ENCODE measurements at places on chromosomes 5 and 9. TPM values are rescaled to one million over a fixed set of nuclear protein-coding genes. Genes with fewer than 3 reads are reported as not detected.

The C9orf50 gene
- not detected for total RNA-seq

DNA sequence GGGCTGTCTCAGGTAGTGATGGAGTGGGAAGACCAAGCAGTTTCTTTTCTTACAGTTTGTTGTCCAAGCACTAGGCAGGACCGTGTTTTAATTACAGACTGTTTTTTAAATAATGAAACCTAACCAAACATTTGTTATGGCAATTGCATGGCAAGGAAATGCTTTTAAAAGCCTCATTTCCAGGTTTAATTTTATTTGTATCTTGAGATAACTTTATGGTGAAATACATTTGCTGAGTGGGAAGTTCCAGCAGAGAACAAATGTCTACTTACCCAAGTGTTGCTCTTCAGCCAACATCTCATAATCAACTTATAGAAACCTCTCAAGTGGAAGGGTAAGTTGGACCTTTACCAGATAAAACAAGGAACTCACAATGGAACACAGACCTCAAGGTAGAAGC is 11.8 kb upstream of the LHFPL2 start:
- no peak for DNase-seq
- H3K27ac ChIP-seq, result no peak overlapping the region
- no peaks in the 10 kb centered on the region for H3K4me1 ChIP-seq

GRCh38 chr9:123322273-123323195 is 33.5 kb upstream of the CRB2 start:
- H3K36me3 ChIP-seq, result no peaks in the 10 kb centered on the region
- H3K27ac ChIP-seq, result no peak overlapping the region
- H3K27me3 ChIP-seq, result no peaks in the 10 kb centered on the region
- no peak overlapping the region for H3K4me3 ChIP-seq
- no peak for DNase-seq

DNA sequence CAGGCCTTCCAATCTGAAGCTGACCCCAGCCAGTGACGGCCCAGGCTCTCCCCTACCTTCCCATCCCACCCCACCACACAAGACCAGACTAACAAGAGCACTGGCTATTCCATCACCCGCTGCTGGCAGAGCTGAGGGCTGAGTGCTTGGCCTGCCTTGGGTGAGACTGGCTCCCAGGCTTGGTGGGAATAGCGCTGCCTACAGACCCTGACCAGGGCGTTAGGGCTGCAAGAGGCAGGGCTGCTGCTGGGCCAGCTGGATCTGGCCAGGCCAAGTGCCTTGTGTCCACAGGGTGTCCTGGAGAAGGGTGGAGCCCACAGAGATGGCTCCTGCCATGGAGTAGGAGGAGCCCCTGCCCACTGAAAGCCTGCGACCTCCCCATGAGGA is 31.6 kb upstream of the ANGPTL2 start:
- H3K4me3 ChIP-seq, result no peak overlapping the region
- no peak overlapping the region for H3K27ac ChIP-seq
- no peaks in the 10 kb centered on the region for H3K36me3 ChIP-seq
- no peaks in the 10 kb centered on the region for H3K27me3 ChIP-seq
- no peak for DNase-seq

DNA sequence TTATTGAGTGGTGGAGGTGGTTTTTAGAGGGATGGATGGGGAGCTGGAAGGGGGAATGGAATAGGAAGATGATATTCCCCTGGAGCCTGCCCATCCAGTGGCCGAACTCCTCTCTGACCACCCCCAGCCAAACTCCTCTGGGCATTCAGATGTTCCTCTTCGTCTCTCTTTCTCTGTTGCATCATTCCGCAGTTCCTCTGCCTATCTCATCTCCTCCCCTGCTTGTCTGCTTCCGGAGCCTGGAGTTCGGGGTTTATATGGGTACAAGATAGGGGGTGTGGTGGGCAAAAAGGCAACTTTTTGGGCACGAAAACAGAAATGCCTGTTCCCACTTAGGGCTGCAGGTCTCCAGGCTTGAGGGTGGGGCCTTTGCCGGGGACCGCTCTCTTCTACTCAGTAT is 12.2 kb upstream of the CDK5RAP2 start:
- no peaks in the 10 kb centered on the region for H3K36me3 ChIP-seq
- no peak for DNase-seq
- H3K4me3 ChIP-seq, result no peak overlapping the region
- no peaks in the 10 kb centered on the region for H3K4me1 ChIP-seq

- no peak overlapping the region for H3K27ac ChIP-seq
- no peak for DNase-seq
- H3K36me3 ChIP-seq, result no peaks in the 10 kb centered on the region
- no peaks in the 10 kb centered on the region for H3K27me3 ChIP-seq
Observed at GRCh38 chr9:70477146-70477745, 62.8 kb upstream of the KLF9 start.

Data from PC-9 (cell line).